ENCODE measurements at places on chromosomes 4 and X. TPM values are rescaled to one million over a fixed set of nuclear protein-coding genes. Genes with fewer than 3 reads are reported as not detected.
A peak's percentile ranks its signal among the peaks of the same experiment; 100 is the strongest.

TMPRSS11E gene
- not detected for total RNA-seq

DNAAF6 gene
- total RNA-seq, result not detected

PRRG1 gene
- total RNA-seq, result not detected

COL4A5 gene
- not detected for total RNA-seq

GPR34 gene
- total RNA-seq, result 0.36 TPM

STEEP1 gene
- total RNA-seq, result 21.0 TPM

SPIN2B gene
- total RNA-seq, result 7.7 TPM

PIR gene
- total RNA-seq, result 3.1 TPM

NKX1-1 gene
- not detected for total RNA-seq

GRCh38 chr4:177853229-177853628 is 411.0 kb upstream of the AGA start:
- H3K27me3 ChIP-seq, result no peaks in the 10 kb centered on the region
- DNase-seq, result no peak

GRCh38 chr4:85580489-85580888 is 105.5 kb downstream of the ARHGAP24 start:
- no peaks in the 10 kb centered on the region for H3K27me3 ChIP-seq
- no peaks in the 10 kb centered on the region for H3K4me1 ChIP-seq
- H3K27ac ChIP-seq, result no peak overlapping the region
- no peaks in the 10 kb centered on the region for H3K36me3 ChIP-seq

DNA sequence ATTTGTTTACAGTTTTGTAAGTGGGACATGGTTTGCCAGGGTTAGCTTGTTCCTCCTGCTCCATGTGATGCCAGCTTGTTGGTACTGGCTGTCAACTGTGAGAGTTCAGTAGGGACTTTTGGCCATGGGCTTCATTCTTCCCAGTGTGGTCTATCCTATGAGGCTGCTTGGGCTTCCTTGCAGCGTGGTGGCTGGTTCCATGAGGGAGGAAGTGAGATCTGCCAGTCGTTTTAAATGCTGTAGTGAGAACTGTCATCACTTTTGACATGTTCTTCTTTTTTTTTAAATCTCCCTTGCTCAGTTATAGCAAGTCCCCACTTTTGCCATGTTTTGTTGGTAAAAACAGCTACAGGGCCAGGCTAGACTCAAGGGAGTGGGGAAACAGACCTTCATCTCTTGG is 15.9 kb downstream of the NSD2 start:
- H3K4me3 ChIP-seq, result no peak overlapping the region
- no peaks in the 10 kb centered on the region for H3K27me3 ChIP-seq
- no peak overlapping the region for H3K27ac ChIP-seq
- DNase-seq, result no peak

- DNase-seq, result no peak
- H3K36me3 ChIP-seq, result no peaks in the 10 kb centered on the region
- H3K27ac ChIP-seq, result no peak overlapping the region
- H3K27me3 ChIP-seq, result no peaks in the 10 kb centered on the region
Observed at GRCh38 chrX:104469771-104470170, 96.2 kb upstream of the IL1RAPL2 start.

DNA sequence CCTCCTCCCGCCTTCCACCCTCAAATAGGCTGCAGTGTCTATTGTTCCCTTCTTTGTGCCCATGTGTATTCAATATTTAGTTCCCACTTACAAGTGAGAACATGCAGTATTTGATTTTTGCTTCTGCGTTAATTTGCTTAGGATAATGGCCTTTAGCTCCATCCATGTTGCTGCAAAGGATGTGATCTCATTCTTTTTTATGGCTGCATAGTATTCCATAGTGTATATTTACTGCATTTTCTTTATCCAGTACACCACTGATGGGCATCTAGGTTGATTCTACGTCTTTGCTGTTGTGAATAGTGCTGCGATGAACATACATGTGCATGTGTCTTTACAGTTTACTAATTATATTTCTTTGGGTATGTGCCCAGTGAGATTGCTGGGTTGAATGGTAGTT is 51.6 kb upstream of the TMPRSS11B start:
- DNase-seq, result no peak
- no peaks in the 10 kb centered on the region for H3K36me3 ChIP-seq
- H3K27me3 ChIP-seq, result no peaks in the 10 kb centered on the region
- H3K27ac ChIP-seq, result no peak overlapping the region
- no peak overlapping the region for H3K4me3 ChIP-seq
- no peaks in the 10 kb centered on the region for H3K4me1 ChIP-seq

- no peaks in the 10 kb centered on the region for H3K36me3 ChIP-seq
Observed at GRCh38 chr4:41181037-41181436, 33.3 kb downstream of the APBB2 start.

DNA sequence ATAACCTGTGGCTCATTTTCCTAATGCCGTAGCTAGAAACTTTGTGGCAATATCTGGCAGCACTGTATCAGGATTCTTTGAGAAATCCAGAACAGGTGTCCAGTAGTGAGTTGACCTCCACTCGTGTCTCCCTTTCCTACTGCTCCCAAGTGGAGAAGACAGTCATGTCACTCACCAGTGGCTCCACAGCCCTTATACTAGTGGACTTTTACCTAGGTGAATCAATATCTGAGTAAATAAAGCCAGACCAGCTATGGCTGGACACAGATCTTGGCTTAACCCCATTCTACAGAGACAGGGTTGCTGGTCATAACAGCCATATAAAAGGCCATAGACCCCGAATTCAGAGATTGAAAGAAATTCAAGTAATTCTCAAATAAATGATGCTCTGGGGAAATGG is 46.5 kb upstream of the SHROOM4 start:
- no peak overlapping the region for H3K4me3 ChIP-seq
- no peak for DNase-seq
- peaks cover 3% of the 10 kb centered on the region for H3K27me3 ChIP-seq
- no peaks in the 10 kb centered on the region for H3K4me1 ChIP-seq
- H3K27ac ChIP-seq, result no peak overlapping the region

- H3K4me1 ChIP-seq, result no peaks in the 10 kb centered on the region
- no peak overlapping the region for H3K4me3 ChIP-seq
- DNase-seq, result no peak
- no peaks in the 10 kb centered on the region for H3K36me3 ChIP-seq
- no peak overlapping the region for H3K27ac ChIP-seq
Observed at GRCh38 chrX:103565752-103566151, 19.6 kb upstream of the TCEAL4 start.

DNA sequence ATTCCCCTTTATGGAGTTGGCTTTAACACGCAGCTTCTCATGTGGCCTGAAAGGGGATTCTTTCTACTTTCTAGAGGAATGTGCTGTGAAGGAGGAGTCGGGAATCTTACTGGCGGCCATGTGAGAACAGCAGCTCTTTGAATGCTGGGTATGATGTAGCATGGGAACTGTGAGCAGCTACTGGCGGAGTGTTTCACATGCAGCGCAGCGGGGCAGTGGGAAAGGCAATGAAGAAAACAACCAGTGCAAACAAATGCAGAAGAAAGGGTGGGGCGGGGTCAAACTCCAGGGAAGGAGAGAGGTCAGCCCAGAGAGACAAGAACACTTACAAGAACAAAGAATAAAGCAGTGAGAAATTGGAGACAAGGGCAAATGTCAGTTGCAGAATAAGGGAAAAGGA is 363.8 kb upstream of the FTHL17 start:
- H3K27me3 ChIP-seq, result peaks cover 2% of the 10 kb centered on the region
- no peak overlapping the region for H3K27ac ChIP-seq
- H3K4me1 ChIP-seq, result no peaks in the 10 kb centered on the region
- H3K4me3 ChIP-seq, result no peak overlapping the region

DNA sequence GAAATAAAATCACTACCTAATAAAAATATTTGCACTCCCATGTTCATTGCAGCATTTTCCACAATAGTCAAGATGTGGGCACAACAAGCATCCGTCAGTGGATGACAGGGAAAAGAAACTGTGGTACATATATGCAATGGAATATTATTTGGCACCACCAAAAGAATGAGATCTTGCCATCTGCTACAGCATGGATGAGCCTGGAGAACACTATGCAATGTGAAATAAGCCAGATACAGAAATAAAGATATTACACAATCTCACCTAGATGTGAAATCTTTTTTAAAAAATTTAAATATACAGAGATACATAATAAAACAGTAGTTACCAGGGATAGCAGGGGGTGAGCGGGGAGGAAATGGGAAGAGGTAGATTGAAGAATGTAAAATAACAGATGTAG is 44.8 kb downstream of the LDB2 start:
- no peaks in the 10 kb centered on the region for H3K4me1 ChIP-seq
- no peak for DNase-seq
- no peak overlapping the region for H3K4me3 ChIP-seq
- no peak overlapping the region for H3K27ac ChIP-seq
- no peaks in the 10 kb centered on the region for H3K27me3 ChIP-seq

GRCh38 chr4:15378062-15378461 is 49.8 kb upstream of the C1QTNF7 start:
- no peak for DNase-seq
- no peaks in the 10 kb centered on the region for H3K36me3 ChIP-seq
- peaks cover 10% of the 10 kb centered on the region for H3K4me1 ChIP-seq
- H3K4me3 ChIP-seq, result no peak overlapping the region

DNA sequence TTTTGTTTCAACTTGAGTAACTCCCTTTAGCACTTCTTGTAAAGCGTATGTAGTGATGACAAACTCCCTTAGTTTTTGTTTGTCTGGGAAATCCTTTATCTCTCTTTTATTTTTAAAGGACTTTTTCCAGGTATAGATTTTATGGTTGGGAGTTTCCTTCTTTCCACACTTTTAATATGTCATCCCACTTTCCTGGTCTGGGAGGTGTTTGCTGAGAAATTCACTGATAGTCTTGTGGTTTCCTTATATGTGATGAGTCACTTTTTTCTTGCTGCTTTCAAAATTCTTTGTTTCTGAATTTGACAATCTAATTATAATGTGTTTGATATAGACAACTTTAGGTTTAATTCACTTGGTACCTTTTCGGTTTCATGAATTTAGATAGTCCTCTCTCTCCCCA is 353.9 kb downstream of the GPAT3 start:
- no peaks in the 10 kb centered on the region for H3K27me3 ChIP-seq
- no peaks in the 10 kb centered on the region for H3K36me3 ChIP-seq
- no peak overlapping the region for H3K4me3 ChIP-seq
- DNase-seq, result no peak

- peak overlapping the region; percentile 96 for H3K27ac ChIP-seq
- H3K4me3 ChIP-seq, result peak overlapping the region; percentile 86
- no peaks in the 10 kb centered on the region for H3K27me3 ChIP-seq
- H3K36me3 ChIP-seq, result peaks cover 78% of the 10 kb centered on the region
- peaks cover 81% of the 10 kb centered on the region for H3K4me1 ChIP-seq
- peak; percentile 78 for DNase-seq
Observed at GRCh38 chrX:2696698-2697215, 5.7 kb downstream of the CD99 start.

DNA sequence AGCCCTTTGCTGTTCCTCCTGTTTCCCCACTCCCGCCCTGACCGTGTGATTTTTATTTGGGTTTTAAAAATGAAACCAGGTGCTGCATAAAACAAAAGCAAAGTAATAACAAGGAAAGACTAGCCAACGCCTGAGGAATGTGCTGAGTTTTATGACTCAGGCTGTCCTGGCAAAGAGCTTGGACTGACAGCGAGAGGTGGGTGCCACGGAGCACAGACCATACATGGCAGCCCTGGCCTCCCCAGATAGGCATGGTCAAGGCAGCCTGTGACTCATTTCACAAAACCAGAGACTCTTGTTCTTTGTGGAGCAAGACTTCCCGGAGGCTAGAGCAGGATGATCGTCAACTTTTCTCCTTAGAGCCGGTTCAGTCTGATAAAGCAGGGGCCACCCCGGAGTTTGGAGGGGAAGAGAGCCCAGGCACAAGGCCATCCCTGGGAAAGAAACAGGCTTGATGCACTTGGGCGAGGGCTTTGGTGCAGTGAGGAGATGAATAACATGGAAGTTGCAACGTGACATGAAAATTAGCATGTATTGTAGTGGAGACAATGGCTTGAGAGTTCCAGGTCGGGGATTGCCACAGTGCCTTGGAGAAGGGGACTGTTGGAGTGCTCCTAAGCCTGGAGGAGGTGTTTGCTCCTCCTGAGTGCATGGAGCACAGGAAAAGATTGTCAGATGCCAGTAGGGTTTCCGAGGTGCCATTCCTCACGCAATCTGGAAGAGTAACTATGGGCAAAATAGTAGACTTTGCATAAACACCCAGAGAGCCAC is 54.8 kb downstream of the C4orf51 start:
- no peak overlapping the region for H3K4me3 ChIP-seq
- peaks cover 6% of the 10 kb centered on the region for H3K27me3 ChIP-seq
- H3K36me3 ChIP-seq, result no peaks in the 10 kb centered on the region
- H3K4me1 ChIP-seq, result peaks cover 29% of the 10 kb centered on the region
- DNase-seq, result peak; percentile 39

DNA sequence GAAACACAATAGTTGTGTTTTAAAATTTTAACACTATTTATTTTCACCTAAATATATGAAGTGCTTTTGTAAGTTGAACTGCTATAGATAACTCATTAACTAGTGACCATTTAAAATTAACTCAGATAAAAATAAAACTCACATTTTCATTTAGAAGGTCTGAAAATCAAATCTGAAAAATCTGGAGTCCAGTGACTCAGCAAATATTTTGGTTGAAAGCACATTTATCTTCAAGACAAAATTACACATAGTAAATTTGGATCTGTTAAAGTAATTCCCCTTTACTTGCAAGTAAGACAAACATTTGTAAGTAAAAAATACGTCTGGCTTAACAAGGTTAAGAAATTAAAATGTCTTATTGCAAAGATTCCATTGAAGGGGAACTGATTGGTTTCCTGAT is 589.1 kb downstream of the TRIML1 start:
- H3K4me1 ChIP-seq, result no peaks in the 10 kb centered on the region
- H3K27ac ChIP-seq, result no peak overlapping the region
- no peaks in the 10 kb centered on the region for H3K27me3 ChIP-seq
- no peaks in the 10 kb centered on the region for H3K36me3 ChIP-seq
- no peak overlapping the region for H3K4me3 ChIP-seq
- no peak for DNase-seq
